ENCODE measurements at places on chromosomes 13 and 19.

DNA sequence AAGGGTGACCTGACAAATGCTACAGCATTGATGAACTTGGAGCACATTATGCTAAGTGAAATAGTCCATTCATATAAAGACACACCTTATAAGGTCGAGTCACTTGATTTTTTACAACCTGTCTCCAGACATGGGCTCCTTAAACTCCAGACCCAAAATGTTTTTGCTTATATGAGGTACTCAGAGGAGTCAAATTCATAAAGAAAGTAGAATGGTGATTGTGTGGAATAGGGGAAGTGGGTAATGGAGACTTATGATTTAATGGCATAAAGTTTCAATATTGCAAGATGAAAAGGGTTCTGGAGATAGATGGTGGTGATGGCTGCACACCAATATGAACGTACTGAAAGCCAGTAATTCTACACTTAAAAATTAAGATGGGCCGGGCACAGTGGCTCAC lies 59.3 kb downstream of the ZNF627 start:
- no peak for DNase-seq

DNA sequence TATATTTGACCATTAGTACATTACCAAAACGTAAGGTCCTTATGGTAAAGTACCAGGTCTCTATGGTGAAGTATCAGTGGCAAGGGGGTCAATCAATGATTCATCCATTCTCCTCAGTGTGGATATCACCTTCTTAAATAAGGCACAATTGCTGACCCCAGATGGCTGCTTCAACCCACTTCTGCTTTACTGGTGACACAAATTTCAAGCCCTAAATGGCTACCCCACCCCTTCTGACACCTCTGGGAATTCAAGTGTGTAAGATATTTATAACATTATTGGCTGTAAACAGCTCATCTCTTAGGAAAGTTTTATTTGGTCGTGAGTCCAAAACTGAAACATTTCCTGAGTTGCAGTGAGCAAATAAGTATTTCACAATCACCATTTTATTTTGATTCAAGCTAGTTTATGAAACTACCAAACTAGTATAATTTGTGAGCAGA lies 7.9 kb upstream of the WBP4 start:
- peak; percentile 98 for DNase-seq

DNA sequence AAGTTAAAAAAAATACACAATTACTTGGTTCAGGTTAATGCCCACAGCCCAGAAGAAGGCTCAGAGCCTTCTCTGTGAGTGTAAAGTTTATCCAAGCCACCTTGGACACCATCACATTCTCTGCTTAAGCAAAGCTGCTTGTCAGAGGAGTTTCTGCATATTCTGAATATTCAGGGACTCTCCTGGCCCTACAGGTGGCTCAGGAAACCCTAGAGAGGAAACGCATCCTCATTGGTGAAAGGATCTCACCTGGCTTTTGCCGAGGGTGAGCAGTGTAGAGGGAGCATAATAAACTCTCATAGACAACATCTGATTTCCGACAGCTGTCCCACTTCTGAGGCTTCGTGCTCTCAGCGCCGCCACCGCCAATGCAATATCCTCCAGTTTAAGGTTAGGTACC lies 239.9 kb upstream of the TSHZ3 start:
- DNase-seq = no peak

DNA sequence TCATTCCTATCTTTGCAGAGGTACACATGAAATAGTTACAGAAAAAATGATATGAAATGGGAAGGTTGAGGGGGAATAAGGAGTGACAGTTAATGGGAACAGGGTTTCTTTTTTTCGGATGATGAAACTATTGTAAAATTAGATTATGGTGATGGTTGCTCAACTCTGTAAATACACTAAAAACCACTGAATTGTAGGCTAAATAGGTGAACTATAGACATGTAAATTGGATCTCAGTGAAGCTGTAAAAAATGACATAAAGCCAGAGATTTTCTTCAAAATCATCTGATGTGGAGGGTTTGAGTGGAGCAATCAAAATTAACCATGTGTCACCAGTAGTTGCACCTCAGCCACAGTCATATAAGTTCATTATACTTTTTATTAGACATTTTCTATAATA lies 6.6 kb upstream of the FLT3 start:
- DNase-seq = peak; percentile 4

GRCh38 chr19:28887920-28888618 lies 324.9 kb downstream of the UQCRFS1 start:
- DNase-seq = no peak

DNA sequence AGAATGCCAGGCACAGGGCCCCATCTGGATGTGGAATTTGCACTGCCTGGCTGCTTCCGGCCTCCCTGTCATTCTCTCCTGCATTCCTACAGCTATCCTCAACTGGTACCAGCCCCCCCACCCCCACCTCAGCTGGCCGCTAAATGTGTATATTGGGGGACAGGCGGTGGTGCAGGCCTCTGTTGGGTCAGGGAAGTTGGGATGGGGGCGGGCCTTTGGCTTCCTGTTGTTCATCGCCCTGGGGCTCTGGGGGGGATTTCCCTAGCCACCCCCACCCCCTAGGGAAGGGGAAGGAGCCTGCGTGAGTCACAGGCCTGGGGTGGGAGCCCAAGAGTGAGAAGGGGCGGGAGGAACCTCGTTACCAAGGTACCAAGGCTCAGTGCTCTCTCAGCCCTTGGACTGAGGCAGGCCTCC lies 10.6 kb downstream of the POU2F2 start:
- peak; percentile 97 for DNase-seq

DNA sequence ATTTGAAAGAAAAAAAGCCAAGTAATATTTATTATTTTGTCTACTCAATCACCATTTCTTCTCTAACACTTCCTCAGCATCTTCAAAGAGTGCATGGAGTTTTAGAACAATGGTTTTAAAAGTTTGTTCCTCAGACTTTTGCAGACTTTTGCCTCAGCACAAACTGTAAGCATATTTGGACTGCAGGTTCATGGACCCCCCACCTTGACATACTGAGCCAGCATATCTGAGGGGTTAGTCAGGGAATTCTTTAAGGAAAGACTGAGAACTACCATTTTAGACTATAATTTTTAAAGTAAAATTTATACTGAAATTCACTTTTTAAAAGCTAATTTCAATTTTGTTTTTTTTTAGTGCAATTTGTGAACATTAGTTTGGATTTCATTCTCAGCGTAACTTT lies 1676.8 kb upstream of the PCDH20 start:
- no peak for DNase-seq

DNA sequence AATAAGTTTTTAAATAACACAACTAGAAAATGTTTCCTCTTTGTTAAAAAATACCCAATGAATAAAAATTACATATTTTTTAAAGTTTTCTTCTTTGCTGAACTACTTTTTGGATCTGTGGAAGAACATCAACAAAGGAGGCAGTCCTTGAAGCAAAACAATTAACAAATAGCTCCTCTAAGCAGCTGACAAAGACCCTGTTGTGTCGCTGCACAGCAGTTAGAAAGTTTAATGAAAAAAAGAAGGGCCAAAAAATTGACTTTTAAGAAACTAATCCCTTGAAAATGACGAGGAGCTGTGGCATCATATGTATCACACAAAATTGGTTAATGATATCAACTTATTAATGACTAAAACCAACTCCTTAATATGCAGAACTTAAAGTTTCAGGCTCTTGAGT lies 72.1 kb downstream of the SLITRK1 start:
- DNase-seq = no peak

DNA sequence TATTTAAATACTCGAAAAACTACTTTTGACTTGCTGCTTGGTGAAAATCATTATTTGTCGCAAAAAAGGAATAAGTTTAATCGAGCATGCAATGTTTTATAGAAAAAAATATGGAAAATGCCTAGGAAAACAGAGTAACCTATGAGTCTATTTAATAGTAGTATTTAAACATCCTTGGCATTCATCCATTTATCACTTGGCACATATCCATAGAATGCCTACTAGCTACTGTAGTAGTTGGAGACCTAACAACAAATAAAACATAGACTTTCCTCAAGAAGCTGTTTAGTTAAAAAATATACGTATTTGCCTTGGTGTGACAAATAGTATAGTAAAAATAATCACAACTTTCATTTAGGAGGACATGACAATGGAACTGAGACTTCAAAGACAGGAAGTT lies 302.1 kb downstream of the DIAPH3 start:
- DNase-seq = no peak

DNA sequence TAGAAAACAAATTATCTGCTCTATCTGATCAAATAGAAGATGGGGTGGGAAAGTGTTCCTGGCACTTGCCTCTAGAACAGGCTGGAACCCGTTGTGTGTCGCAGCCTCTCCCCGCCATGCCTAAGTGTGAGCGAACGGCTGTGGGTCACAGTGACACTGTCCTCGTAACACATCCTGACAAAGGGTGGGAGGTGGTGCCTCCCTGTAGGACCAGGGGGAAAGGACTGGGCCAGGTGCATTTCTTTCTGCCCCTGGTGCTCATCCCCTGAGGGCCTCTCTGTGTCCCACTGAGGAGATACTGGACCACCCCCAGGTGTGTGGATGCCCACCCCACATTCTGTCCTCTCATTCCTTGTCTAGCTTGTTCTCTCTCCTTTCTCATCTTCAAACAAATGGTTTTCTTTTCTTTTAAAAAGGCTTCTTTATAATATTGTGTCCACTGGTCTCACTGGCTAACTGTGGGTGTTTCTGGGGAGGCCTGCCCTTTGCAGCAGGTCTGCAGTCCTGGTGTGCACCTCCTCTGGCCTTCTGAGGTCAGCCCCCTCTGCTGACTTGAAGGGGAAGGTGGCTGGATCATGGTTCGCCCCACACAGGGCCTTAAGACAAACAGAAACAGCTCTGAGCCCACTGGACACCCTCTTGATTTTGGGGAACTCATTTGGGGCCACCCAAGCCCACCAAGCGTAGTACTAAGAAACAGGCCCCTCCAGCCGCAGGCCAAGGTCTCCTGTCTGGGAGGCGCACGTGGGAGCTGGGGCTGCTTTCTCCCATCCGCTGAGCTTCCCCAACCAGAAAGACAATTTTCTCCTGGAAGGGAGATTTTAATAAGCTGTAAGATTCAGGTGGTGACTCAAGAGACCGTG lies 152.5 kb upstream of the SOX1 start:
- DNase-seq = no peak

GRCh38 chr13:26051657-26052311 lies at the start of gene SHISA2:
SHISA2 (minus strand) TSS chr13:26052016; CDS start chr13:26050975, 1,041 bp downstream.
- no peak for DNase-seq

- peak; percentile 69 for DNase-seq
Observed at GRCh38 chr19:2636897-2637683, 65.4 kb downstream of the GNG7 start.

GRCh38 chr19:2648528-2648937 lies 54.0 kb downstream of the GNG7 start:
- peak; percentile 59 for DNase-seq

GRCh38 chr13:60267498-60268202 lies 103.9 kb upstream of the DIAPH3 start:
- DNase-seq = no peak

GRCh38 chr13:45781553-45782326 lies 69.8 kb downstream of the SIAH3 start:
- DNase-seq = no peak

GRCh38 chr19:46076951-46077814 lies 36.4 kb upstream of the IGFL4 start:
- peak; percentile 18 for DNase-seq

DNA sequence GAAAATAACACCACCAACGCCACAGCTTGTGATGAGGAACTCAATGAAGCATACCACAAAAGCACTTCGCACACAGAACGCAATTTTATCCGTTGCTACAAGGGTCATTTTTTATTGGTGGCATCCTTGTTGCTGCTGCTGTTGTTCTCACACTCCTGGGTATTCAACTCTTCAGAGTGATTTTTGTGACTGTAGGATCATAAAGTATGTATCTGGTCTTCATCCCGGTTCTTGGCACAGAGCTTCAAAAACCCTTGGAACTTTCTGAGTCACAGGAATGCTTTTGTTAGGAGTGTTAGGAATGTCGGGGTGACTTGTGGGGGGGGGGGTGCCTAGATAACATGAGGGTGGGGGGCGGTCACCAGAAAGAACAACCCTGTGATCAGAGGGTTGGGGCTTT lies 108.4 kb downstream of the ZNF557 start:
- no peak for DNase-seq

GRCh38 chr19:49340069-49340864 lies 5.1 kb downstream of the CD37 start:
- DNase-seq = no peak

- no peak for DNase-seq
Observed at GRCh38 chr19:27851002-27851481, 1361.9 kb downstream of the UQCRFS1 start.

DNA sequence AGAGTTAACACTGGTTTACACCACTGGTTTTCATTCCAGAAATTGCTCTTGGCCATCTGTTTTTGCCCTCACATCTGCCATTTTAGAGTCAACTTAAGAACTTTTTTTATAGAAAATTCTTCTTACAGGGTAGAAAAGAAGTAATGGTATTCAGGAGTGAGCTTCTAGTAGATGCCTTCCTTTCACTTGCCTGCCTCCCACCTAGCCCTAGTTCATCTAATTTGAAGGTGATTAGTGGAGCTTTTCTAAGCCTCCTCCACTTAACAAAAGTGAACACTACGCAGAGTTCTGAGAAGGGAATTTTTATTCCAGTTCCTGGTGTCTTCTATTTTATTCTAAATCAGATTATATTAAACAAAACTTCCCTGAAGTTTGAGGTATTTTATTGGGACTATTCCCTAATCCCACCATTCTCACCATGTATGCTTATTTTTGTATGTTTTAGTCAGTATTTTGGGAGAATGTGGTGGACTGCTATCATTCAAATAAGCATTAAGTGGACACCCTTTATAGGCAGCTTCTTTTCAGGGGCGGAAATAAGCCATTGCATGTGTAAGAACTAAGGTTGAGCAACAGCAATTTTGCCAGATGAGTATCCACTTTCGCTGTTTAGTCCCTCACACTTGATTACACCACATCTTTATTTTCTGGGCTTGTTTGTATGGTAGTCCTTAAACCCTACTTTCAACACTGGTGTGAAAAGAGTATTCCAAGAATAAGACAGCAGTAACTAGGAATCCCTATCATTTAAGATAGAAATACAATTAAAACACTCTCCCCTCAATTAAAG lies 156.9 kb downstream of the ENOX1 start:
- DNase-seq = no peak

DNA sequence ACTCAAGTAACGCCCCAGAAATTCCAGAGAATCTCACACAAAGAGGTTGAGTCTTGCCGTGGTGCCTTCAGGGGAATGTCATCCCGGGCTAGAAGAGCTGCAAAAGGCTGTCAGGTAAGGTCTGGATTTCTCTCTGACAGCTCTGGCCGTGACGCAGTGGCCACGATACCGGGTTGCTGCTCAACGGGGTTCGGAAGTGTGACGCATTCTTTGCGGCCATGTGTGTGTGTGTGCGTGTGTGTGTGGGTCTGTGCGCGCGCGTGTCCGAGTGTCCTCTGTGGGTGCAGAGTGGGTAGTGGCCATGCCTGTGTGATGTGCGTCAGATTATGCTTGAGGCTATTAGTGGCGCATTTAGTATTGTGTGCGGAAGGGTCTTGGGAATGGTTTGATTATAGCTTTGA lies 306 bp downstream of the ZNF540 start:
- DNase-seq = peak; percentile 47
